Activated CD4-positive, alpha-beta T cell treated with anti-CD3 and anti-CD28 coated beads, Interleukin-2, amount 50 U/mL, for 1 hour (primary cell): ENCODE measurements at places on chromosomes 6 and 20.

DNA sequence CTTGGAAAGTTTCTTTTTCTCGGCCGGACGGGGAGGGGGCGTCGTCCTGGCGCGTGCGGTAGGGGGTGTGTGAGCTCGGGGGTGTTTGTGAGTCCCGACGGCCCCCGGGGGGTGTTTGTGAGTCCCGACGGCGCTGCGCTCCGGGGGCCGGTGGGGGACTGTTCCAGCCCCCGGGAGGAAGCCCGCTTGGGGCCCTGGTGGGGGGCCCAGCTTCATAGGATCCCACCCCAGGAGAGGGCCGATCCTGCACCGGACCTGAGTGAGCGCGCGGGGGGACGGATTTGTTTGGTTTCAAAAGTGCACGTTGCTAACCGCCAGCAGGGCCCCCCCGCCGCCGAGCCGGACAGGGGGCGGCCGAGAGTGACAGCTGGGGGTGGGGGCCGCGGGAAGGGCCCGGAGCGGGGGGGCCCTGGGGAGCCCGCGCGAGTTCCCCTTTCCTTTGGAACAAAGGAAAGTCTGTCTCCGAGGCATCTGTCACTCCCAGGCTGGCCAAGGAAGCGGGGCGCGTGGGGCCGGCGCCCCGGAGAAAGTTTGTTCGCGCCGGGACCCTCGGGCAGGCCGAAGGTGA, 485 bp downstream of the TGIF2 start:
- peak; percentile 26 for DNase-seq

DNA sequence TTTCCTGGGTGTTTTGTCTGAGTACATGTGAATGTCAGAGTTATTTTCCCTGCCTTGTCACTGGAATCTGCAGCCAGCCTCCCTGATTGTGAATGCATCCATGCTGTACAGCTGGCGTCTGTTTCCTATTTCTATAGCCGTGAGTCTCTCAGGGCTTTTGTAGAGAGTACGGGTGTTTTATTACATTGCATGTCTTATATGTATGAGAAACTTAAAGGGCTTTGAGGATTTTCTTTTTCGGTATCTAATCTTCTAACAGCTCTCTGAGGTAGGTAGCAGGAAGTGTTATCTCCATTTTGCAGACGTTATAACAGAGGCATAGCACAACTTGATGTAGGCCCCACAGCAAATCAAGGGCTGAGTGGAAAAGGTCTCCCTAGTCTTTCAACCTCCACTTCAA, 272.9 kb downstream of the PRL start:
- DNase-seq, result no peak

- no peak for DNase-seq
These were observed 2.5 kb downstream of the FAM162B start for GRCh38 chr6:116763048-116763447.

- DNase-seq, result no peak
These were observed 8.4 kb upstream of the TJAP1 start for GRCh38 chr6:43468748-43469681.

DNA sequence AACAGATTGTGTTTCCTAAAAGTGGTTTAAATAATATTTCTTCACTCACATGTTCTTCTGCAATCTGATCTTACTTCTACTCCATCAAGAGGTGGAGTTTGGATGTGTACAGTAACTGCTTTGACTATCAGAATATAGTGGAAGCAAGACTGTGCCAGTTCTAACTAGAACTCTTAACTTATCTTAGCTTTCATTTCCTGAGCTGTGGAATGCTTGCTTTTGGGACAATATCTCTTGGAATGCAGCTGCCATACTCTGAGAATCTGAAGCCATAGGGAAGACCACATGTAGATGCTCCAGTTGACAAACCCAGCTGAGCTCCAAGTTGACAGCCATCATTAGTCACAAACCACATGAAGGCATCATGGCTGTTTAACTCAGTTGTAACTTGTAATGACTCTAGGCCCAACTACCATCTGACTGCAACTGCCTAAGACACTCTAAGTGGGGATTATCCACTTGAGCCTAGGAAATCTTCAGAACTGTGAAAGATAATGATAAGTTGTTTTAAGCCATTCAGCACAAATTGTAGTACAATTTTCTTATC, 40.8 kb upstream of the MAN1A1 start:
- no peak for DNase-seq

- no peak for DNase-seq
These were observed 2.5 kb downstream of the RRAGD start for GRCh38 chr6:89409461-89410035.

DNA sequence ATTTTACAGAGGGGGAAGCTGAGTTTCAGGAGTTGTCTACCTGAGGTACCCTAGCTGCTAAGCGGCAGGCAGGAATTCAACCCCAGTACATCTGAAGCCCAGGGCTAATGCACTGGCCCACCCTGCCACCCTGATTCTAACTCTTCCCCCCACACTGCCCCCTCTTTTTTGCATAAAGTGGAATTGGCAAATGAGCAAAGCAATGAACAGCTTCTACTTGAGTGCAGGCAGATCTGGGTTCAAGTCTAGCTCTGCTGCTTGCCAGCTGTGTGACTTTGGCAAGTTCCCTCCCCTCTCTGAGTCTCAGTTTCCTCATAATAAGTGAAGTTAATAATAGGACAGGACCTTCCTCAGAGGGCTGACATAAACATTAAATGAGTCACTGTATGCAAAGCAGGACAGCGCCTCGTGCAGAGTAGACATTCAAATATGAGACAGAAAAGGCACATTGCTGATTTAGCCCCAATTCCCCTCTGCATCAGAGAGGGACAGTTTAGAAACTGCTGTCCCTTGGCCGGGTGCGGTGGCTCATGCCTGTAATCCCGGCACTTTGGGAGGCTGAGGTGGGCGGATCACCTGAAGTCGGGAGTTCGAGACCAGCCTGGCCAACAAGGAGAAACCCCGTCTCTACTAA, 4.7 kb downstream of the ADA start:
- no peak for DNase-seq

DNA sequence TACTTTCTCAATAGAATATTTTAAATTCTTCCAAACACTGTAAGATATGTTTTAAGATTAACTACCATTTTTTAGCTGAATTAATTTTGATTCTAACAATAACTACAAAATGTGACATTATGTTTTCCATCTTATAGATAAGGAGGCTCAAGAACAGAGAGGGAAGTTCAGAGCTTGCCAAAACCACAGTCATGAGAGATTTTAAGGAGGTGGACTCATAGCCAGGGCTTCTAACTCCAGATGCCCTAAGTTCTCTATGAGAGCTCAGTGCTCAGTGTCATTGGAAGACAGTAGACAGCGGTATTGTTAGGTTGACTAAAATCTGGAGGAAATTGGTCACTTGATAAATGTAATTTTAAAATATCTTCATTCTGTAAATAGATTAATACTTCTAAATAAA, 144.2 kb downstream of the PACRG start:
- no peak for DNase-seq

GRCh38 chr6:78910591-78911171, 43.3 kb downstream of the IRAK1BP1 start:
- DNase-seq, result no peak

- DNase-seq, result no peak
These were observed 443.5 kb downstream of the PREX1 start for GRCh38 chr20:48384147-48384818.

DNA sequence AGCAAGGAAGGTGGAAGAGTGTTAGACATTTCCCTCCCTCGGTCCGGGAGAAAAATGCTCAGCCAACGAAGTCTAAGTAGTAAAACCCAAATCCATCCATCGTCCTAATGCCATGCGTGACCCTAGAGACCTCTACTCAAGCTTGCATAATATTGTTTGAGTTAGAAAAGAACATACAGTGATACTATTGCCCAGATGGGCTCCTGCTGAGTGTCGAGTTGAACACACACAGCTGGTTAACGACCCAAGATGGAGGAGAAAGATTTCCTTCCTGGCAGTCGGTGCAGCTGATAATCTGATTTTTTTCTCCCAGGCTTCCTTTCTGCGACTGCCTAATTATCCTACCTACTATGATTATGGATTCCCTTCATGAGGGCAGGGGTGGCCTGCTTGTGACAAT, 164.4 kb upstream of the KCNG1 start:
- no peak for DNase-seq

DNA sequence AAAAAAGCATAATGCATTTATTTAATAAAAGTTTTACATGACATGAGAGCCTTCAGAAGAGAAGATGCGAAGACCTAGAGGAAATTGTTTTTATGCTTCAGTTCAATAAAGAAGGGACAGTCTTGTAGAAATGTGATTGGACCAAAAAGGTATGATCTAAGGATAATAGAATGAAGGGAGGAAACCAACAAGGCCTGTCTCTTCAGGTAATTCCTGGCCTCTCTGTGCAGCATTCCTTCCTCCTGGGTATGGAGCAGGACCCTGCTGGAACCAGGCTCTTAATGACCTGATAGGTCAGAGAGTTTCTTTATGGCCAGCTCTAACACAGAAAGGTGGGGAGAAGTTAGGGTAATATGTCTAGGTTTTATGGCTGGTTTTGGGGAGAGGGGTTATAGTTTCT, 162.8 kb upstream of the HEY2 start:
- no peak for DNase-seq

DNA sequence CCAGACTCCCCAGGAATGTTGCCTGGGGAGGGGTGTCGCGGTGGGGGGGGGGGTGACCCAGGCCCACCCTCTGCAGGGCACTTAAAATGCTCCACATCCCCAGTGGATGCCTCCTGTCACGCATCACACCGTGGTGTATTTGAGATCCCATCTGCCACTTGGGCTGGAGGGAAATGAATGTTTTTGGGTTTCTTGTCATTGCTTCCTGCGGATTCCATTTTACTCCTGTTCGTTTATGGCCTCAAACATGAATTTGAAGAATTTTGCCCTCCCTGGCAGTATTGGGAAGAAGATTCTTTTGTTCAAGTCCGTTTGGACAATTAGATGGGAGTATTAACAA, 544 bp upstream of the KHDC1 start:
- no peak for DNase-seq

DNA sequence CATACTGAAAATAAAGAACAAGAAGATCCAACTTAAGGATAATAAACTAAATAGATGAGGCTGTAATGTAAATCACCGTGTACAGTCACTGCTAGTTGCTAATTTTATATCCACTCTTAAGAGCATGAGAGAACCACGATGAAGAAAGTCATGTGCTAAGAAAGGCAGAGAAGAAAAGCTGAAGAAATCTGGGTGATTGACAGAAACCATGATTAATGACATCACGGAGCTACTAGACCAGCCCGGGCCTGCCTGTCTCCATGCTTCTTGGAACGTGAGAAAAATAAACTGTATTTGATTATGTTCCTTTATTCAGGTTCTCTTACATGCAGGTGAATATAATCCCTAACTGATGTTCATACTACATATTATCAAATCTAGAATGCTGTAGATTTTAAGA, 84.2 kb upstream of the E2F3 start:
- DNase-seq, result no peak

DNA sequence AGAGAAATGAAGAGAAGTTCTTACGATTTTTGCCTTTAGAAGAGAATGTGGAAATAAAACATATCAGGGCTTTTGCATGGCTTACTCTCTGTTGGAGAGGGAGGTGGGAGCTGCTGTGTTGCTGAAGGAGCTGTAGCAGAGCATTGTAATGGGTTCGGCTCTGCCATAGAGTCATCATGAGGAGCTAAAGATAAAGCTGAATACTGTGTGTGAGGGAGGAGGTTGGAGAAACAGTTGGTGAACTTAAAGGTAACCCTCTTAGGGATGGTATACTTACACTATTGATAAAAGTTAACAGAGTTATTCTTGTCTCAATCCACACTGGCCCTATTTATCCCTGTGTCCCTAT, 34.8 kb downstream of the CTNNBL1 start:
- no peak for DNase-seq

GRCh38 chr20:2301164-2301622, 5.4 kb downstream of the TGM3 start:
- DNase-seq, result no peak

- DNase-seq, result no peak
These were observed 171.4 kb upstream of the SYNDIG1 start for GRCh38 chr20:24297993-24298392.

DNA sequence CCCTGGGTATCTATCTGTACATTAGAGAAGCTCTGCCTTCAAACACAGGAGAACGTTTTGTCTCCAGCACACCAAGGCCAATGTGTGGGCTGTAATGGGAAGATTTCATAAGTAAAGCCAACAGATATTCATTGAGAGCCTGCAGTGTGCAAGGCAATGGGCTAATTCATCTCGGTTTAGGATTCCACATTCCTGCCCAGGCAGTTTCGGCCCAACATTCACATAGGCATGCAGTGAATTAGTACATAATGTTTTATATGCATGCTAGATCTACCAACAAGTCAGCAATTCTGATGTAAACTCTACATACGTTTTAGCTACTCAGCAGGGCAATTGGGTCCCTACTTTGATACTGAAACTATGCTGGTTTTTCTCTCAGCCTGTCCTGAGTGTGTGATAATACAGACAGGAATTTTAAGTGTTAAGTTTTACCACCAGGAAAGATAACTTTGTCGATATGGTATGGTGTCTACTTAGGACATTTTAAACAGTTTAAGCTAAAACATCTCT, 46.9 kb upstream of the NAA20 start:
- no peak for DNase-seq

GRCh38 chr20:53004267-53004813, 32.2 kb downstream of the TSHZ2 start:
- DNase-seq, result no peak

GRCh38 chr6:43798688-43799444, 28.9 kb downstream of the VEGFA start:
- DNase-seq, result no peak

DNA sequence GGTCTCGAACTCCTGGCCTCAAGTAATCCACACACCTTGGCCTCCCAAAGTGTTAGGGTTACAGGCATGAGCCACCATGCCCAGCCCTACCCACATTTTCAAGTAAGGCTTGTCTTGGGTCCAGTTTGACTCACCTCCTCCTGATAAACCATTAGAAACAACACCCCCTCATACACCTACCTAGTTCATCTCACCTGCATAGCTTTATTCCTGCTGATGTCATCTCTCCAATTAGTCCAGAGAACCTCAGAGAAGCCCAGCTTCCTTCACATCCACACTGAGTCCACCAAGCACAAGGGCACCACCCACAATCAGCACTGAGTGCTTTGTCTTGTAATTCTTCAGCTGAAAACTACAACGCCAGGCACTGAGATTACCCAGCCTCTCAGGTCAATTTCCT, 35.3 kb downstream of the KIF16B start:
- DNase-seq, result no peak

DNA sequence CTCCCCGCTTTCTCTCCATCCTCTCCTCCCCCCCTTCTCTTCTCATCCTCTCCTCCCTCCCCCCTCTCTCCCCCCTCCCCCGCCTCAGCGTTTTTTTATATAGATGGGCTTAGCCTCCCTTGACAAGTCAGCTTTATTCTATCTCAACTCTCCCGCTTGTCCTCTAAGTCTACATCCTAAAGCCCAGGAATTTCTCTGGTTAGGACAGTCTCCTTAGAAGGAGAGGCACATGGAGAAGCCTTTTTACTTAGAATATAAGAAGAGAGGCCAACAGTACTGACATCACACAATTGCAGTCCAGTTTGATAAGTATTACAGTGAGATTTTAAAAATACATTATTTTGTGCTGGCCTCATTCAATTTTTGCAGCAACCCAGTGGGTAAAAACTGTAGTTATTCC, 83.5 kb downstream of the LYRM2 start:
- no peak for DNase-seq

DNA sequence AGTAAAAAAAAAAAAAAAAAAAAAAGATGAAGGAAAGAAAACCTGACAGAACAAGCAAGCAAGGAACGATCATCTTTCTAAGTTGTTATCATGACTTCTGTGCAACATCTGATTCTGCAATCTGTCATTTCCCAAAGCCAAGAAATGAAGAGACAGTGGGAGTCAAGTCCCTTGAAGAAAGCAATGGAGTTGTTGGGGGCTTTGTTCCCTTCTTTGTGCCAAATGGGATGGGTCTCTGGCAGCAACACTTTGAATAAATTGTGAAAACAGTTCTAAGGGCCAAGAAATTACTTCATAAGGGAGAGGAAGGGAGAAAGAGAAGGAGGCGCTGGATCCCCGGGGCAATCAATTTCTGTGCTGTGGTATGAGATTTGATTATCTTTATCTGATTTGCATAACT, 33.3 kb upstream of the RSPO3 start:
- DNase-seq, result no peak
